Activated CD4-positive, CD25-positive, alpha-beta regulatory T cell (primary cell): ENCODE measurements at places on chromosomes 12 and 14.

DNA sequence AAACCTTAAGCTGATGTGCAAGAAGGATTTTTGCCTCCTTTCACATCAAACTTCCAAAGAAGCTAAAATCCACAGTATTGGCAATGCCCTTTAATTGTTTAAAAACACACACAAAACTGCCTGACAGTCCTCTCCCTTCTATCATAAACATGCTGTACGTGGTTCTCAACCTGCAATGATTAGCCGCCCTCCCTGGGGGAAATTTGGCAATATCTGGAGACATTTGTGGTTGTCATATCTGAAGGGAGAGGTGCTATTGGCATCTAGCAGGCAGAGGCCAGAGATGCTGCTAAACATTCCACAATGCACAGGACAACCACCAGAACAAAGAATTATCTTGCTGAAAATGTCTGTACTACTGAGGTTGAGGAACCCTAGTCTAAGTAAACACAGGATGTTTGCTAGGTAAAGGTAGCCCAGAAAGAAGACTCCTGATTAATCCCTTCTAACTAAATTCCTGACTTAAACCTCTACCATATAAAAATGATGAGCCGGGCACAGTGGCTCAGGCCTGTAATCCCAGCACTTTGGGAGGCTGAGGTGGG is 1.2 kb downstream of the ACOT6 start:
- DNase-seq, result no peak

- no peak for DNase-seq
Observed at GRCh38 chr14:45705940-45706534, 453.0 kb upstream of the MIS18BP1 start.

DNA sequence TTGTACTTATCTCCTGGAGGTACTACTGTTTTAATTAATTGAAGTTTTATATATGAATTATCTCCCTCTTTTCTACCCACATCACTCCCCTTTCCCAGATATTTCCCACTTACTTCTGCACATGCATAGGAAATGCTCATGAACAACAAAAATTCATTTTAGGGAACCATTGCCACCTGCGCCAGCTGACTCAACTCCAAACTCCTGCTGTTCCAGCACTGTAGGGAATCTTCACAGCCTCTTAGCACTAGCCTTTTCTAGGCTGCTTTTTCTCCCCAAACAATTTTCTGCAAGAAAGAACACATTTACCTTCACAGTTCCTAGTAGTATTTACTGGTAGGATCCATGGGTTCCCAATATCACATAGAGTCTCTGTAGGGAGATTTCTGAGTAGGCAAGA is 268.4 kb downstream of the LRFN5 start:
- no peak for DNase-seq

DNA sequence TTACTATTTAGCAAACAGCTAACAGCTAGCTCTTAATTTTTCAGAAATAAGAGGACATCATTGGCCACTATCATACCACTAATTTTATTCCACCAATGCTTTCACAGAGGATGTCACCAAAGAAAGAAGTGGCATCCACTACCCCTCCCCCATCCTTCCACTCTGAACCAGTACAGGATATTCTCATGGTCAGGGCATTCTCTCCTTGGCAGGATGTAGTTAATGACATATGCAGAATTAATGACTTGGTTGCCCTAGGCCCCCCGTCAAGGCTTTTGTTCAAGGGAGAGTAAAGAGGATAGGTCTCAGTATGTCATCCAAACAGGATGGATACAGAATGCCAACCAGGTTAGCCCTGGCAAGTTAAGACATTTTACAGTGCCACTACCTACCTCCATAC is 18.9 kb upstream of the NUP107 start:
- DNase-seq, result no peak

DNA sequence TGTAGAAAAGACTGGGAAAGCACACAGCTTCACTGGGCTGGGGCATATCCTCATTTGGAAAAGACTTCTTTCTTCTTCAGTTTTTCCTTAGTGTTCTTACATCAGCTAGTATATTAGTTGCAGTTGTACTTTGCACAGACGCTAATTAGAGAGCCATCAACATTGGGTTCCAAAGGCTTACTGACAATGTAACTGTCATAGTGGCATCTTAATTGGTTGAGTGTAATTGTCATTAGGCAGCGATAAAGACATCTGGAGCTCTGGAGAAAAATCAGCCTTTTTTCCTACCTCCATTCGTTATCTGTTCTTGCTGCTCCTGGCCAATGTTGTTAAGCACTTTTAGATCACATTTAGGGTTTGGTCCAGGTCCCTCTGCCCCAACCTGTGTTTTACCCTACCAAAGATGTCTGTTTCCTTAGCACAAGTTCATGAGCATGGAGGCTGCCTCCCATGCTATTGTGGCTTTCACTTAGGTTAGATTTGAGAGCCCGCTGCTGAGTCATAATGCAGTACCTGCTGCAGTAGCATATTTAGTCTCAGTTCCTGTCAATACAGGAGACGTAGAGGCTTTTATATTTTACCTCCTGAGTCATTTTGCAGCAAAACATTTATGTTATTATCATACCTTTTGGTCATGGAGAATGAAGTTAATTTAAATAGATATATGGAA is 49.2 kb downstream of the FBXW8 start:
- DNase-seq, result no peak

DNA sequence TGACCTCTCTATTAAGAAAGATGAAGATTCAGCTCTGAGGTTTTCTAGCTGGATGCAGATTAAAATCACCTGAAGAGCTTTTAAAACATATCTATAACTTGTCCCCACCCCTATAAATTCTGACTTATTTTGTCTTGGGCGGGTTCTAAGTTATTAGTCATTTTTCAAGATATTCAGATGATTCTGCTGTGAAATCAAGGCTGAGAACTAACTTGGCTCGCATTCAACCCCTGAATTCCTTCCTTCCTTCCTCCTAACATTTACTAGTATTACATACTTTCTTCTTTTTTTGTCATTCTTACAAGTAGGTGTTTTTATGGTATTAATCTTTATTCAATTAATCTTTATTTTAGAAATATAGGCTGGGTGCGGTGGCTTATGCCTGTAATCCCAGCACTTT is 55.4 kb downstream of the SSPN start:
- no peak for DNase-seq

DNA sequence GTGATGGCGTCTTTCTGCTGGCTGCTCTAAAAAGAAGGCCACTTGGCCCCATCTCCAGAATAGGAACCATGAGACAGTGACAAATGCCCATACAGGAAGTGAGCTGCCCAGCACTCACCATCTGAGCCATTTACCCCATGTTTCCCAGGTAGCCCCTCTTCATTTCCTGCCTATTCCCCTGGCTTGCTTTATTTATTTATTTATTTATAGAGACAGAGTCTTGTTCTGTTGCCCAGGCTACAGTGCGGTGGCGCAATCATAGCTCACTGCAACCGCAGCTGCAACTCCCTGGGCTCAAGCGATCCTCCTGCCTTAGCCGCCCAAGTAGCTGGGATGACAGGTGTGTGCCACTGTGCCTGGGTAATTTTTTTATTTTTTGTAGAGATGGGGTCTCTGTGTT is 71.2 kb downstream of the RIN3 start:
- DNase-seq, result no peak

DNA sequence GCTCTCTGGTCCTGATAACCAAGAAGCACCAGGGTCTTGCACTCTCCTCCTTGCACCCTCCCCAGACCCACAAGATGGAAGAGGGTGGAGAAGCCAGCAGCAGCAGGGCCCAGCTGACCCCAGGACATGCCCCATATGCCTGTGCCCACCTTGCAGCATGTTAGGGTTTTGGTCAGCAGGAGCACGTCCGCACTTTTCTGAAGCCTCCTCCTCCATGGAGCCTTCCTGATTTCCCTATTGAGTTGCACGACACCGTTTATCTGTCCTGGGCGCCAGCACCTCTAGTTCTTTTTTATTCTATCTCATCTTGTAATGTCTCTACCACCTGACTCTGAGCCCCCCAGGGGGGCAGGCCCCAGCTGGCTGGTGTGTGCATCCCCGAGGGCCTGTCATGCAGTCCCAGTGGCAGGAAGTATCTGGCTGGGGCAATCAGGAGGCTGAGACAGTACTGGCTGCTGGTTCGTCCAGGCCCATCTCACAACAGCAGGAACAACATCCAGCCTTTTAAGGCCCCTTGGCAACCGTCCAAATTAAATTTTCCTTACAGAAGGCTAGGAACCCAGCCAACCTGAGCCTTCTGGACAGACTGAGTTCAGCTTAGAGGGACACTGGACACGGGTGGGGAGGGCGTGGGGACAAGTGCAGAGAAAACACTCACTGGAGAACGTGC is 39.6 kb downstream of the CCDC85C start:
- no peak for DNase-seq

- DNase-seq, result no peak
Observed at GRCh38 chr14:70472253-70473159, 20.5 kb downstream of the ADAM21 start.

DNA sequence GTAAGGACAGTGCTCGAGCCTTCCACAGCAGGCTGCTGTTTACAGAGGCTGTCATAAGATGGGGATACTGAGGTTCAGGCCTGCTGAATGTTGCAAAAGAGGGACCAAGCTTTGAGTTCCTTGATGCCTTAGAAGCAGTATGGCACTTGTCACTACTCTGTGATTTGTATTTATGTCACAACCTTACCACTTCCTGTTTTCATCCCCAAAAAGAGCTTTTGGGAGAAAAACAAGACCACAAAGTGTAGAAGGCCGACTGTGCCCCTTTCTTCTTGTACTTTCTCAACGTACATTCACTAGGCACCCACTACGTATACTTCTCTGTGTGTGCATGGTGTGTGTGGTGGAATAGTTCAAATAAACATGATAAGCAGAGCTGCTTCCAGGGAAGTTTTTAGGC is 90.1 kb downstream of the DRAM1 start:
- DNase-seq, result no peak

DNA sequence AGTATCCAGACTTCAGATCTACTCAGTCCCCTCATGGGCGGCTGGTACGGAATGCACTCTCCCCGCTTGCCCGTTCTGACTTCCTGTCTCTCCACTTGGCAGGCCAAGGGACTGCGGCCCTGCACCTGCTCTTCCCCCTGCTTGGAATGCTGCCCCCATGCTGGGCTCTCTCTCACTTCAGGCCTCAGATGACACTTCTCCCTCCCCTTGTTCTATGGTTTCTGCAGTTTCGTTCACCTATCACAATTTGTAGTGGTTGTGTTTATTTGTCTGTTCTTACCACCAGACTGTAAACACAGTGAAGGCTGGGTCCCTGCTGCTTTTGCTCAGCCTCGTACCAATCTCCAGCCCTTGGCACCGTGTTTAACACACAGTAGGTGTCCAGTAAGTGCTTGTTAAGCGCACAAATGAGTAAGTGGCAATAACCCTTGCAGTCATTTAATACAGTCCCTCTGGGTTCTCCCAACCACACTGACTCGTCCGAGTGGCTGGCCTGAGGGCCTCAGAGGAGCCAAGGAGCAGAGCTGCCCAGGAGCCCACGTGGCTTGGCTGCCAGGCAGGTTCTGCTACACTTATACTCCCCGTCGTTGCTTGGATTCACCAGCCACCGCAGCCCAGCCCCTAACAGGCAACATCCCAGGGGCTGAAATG is 11.8 kb downstream of the SLC6A12 start:
- DNase-seq, result no peak

DNA sequence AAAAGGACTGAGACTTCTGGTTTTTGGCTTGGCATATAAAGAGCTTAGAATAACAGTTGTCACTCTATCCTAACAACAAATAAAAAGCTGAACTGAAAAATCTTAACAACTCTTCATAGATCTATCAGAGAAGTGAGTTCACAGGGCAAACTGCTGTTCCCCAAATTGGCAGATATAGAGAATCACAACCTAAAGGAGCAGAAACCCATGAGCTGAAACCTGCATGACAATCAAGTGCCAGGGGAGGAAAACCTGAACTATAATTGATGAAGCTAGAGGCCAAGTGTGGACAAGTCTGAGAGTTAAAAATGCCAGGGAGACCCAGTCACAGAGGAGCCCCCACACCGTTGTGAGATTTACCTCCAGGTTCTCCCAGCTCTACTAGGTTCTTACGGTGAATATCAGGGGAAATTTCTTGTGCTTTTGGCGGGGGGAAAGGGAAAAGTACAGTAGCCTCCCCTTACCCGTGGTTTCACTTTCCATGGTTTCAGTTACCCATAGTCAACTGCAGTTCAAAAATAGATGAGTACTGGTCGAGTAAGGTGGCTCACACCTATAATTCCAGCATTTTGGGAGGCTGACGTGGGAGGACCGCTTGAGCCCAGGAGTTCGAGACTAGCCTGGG is 53.9 kb downstream of the ATF7 start:
- no peak for DNase-seq

DNA sequence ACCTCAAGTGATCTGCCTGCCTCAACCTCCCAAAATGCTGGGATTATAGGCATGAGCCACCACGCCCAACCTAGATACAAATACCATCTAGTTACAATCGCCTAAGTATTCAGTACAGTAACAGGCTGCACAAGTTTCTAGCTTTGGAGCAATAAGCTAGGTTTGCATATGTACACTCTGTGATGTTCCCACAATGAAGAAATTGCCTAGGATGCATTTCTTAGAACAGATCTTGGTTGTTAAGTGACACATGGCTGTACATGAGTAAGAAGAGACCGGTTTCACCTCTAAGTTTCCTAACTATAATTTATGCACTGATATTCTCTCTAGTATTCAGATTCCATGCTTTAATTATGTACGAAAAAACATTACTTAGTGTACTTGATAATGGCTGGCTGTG is 5.4 kb upstream of the TUBA1C start:
- no peak for DNase-seq

- no peak for DNase-seq
Observed at GRCh38 chr12:48980953-48981756, 3.0 kb downstream of the WNT1 start.

- DNase-seq, result no peak
Observed at GRCh38 chr12:55925371-55925770, 2.3 kb downstream of the PYM1 start.

DNA sequence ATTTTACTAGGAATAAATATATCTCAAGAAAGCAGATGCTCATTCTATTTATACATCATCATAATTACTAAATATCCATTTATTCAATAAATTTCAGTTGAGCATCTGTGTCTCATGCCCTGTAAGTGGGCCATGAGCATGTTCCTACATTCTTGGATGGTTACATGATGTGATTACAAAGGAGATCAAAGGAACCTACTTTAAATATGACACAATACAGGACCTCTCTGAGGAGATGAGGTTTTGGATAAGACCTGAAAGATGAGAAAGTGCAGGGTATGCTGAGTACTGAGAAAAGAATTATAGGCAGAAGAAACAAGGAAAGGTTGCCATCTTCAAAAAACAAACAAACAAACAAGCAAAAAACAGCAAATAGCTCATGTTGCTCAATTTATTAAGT is 105.4 kb upstream of the CNTN1 start:
- DNase-seq, result no peak

DNA sequence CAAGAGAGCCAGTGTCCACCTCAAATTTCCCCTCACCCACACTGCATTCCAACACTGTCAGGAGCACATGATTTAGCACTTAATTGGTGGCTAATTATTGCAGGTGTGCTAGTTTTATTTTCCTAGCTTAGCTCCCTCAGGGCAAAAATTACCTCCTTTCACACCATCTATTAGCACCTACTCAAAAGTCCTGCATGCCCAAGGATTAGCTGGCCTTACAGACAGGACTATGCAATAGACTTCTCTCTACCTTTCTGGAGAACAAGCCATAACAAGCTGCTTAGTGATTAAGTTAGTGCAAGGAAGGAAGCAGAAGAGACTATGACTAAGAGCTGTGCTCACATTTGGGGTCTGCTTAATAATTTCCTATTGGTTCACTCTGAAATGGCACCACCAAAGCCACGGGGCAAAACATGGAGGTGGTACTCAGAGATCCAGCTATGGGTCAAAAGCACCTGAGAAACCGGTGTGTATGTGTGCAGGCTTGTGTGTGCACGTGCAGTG is 69.5 kb downstream of the STON2 start:
- no peak for DNase-seq
